Effector memory CD4-positive, alpha-beta T cell (primary cell): ENCODE measurements at places on chromosomes 1 and 21.

- DNase-seq = no peak
Observed at GRCh38 chr1:42138586-42138985, 14.6 kb upstream of the GUCA2B start.

DNA sequence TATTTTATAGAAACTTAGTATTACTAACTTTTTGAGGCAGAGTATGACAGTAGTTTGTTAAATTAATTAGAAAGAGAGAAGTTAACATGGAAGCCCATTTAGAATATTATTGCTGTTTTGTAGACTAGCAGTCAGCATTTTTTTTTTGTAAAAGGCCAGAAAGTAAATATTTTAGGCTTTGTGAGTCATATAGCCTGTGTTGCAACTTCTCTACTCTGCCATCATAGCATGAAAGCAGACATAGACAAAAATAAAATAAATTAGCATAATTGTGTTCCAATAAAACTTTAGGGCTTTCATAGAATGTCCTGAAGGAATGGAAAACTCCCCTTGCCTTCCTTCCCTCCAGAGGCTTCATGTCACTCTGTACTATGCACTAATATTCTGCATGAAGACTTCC, 12.3 kb upstream of the RGS4 start:
- DNase-seq = no peak

DNA sequence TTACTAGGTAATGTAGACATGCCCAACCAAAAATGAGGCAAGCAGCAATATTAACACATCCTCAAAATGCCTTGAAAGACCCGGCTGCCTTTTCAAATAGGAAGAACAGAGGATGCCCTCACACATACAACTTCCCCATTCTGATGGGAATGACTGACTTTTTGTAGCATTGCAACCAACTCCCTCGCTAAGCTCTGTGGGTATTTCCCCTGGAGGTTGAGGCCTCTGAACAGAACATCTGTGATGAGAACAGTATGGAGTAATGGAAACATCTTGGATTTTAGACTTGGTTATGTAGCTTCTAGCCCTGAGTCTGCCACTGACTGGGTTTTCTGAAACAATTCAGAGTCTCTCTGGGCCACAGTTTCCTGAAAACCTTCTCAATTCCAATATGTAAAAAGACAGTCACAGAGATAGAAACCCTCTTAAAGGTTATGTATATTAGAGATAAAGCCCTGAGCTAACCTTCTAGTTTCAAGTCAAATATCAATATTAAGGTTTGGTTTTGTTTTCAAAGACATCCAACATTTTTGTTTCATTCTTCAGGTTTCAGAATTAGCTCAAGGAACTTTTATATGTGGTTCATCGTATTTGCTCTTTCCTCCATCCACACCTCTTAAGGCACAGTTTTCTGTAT, 311.5 kb downstream of the SETD4 start:
- DNase-seq = no peak

DNA sequence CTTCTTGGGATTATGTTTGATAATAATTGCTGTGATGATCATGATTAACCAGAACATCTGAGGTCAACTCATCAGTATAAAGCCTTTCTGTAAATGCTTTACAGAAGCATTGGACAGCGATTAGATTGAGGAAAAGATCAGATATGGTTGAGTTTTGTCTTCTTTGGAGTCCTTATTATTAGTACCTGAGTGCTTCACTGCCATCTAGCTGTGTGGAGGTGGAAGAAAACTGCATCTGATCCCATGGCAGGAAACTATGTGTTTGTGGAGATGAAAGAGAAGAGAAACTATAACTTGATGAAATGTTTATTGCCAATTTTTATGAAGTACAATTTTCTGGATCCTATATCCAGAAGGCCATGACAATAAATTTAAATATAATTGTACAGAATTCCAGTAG, 11.4 kb downstream of the FLG2 start:
- no peak for DNase-seq

DNA sequence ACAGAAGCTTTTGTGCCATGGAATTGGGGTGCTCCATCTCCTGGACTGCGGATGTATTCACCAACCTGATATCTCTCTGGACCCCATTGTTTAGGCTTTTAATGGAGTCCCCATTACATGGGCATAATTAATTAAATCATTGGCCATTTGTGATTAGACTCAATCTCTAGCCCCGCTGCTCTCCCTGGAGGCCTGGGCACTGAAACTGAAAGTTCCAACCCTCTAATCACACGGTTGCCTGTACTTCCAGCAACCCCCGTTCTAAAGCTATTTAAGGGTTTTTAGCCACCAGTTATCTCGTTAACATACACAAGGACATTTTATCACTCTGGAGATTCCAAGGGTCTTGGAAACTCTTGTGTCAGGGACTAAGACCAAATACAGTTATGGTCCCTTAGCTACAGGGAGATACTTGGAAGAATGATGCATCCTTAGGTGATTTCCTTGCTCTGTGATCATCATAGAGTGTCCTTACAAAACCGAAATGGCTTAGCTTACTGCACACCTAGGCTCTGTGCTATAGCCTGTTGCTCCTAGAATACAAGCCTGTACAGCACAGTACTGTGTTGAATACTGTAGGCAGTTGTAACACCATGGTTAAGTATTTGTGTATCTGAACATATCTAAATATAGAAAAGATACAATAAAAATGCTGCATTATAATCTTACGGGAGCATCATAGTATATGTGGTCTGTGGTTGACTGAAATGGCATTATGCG, 71.8 kb downstream of the VPS13D start:
- DNase-seq = no peak

- no peak for DNase-seq
Observed at GRCh38 chr1:202076050-202076511, 46.6 kb upstream of the GPR37L1 start.

GRCh38 chr1:160973491-160973890, 18.9 kb upstream of the ITLN2 start:
- DNase-seq = no peak

- DNase-seq = no peak
Observed at GRCh38 chr1:61284248-61284854, 202.0 kb downstream of the NFIA start.

DNA sequence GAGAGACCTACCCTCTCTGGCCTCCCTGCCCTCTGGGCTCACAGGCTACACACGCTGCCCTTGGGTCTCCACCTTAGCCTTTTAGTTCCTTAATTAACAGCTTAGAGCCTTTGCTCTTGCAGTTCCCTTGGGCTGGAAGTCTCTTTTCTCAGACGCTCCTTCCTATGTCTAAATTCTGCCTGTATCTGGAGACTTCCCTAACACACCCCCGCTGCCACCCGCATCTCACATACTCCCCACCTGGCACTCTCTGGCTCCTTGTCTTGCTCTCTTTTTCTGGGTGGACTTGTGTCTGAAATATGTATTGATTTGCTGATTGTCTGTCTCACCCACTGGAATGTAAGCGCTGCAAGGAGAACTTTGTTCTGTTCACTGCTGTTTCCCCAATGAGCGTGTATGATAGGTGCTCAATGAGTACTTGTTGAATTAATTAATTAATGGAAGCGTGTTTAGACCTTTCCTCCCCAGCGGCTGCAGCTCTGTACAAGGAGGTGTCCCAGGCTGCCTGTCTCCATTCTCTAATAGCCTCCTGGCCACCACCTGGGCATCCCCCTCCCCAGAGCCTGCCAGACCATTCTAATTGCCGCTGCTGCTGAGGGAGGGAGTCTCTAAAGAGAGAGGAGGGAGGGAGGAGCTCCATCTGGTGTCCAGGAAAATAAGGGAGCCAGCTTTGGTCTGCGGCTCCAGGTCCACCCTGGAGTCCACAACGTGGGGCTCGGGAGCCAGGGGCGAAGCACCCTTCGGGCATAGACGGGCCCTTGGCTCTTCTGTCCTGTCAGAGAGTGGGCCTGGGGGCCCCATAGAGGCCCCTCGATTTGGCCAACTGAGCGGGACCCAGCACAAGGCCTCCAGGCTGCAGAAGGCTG, 95.4 kb downstream of the RNF220 start:
- no peak for DNase-seq

DNA sequence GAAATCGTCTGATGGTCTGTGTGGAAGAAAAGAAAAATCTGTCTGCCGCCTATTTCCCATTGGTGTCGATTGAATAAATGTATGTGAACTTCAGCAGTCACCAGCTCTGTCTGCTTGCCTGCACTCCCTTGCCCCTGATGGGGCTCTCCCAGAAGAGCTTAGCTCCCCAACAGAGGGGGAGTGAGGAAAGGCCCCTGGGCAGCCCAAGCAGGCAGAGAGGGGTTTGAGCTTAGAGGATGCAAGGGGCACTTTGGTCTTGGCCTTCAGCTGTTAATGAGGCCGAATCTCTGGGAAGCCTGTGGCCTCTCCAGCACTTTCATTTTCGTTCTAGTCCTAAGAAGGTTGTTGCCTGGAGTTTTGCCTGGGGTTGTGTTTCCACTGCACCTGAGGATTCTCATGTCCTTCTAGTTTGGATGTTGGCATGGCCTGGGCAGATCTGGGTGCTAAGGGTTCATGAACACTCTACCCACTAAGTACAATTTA, 2.8 kb downstream of the FOXD2 start:
- DNase-seq = no peak
